NCI-H345 (cell line): ENCODE measurements at places on chromosomes 2 and 18.
A peak's percentile ranks its signal among the peaks of the same experiment; 100 is the strongest.

DNA sequence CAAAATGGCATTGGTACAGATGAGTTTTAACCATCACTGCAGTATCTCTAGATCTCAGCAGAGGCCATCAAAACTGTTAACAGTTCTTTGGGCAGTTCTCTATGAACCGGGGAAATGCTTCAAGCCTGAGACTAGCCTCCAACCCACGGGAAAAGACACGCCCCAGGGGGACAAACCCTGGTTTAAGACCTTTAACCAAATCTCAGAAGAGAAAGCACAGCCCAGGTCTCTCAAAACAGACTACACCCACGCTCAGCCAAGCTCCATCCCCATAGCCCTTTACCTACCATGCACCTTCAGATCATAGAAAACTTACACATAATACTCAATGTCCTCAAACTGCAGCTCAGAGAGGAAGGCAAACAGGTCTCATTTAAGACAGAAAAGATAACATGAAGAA is 78.3 kb downstream of the TMEM163 start:
- DNase-seq = no peak

DNA sequence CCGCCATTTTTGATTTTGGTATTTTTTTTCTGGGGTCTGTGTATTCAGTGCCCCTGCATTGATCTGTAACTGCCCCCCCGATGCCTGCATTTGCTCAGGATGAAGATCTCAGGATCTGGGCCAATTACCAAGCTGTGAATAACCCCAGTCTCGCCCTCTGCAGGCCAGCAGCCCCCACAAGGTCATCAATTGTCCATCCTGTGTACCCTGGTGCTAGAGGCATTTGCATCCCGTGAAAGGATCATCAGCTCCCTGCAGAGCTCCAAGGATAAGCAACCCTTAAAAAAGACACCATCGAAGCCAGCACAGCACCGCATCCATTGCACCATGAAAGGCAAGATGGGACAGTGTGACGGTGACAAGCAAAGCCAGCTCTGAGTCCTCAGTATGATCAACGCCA is 154.1 kb upstream of the KLHL29 start:
- DNase-seq = no peak

DNA sequence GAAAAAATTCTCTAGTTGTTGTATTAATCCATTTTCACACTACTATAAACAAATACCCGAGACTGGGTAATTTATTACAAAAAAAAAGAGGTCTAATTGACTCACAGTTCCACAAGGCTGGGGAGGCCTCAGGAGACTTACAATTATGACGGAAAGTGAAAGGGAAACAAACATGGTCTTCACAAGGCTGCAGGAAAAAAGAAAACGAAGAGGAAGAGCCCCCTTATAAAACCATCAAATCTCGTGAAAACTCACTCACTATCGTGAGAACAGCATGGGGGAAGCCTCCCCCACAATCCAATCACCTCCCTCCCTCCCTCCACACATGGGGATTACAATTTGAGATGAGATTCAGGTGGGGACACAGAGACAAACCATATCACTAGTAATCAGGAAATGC is 61.7 kb upstream of the SPTBN1 start:
- no peak for DNase-seq

GRCh38 chr2:135600915-135601314 is 69.6 kb downstream of the R3HDM1 start:
- DNase-seq = no peak

- DNase-seq = no peak
Observed at GRCh38 chr2:101823859-101824258, 126.4 kb downstream of the MAP4K4 start.

- no peak for DNase-seq
Observed at GRCh38 chr2:100853909-100854810, 34.2 kb downstream of the NPAS2 start.

GRCh38 chr2:157076526-157077161 is 180.9 kb upstream of the GALNT5 start:
- DNase-seq = no peak

- DNase-seq = no peak
Observed at GRCh38 chr18:49648326-49648725, 86.5 kb downstream of the LIPG start.

DNA sequence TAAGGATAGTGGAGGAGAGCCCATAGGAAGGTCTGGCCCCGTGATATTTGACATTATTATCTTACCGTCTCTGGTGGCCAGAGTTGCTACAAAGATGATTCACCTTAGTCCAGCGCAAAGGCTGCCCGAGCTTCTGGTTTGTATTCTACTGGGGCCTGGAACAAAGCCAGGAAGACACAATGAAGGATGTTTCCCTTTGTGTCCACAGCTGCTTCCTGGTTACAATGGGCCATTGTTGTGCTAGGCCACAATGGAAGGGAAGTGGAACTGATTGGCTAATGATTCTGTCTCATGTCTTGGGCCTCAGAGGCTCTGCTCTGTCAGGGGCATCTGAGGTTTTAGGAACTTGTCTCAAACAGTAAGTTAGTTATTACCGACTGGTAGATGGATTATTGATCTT is 132.2 kb downstream of the TDRD15 start:
- DNase-seq = peak; percentile 82

DNA sequence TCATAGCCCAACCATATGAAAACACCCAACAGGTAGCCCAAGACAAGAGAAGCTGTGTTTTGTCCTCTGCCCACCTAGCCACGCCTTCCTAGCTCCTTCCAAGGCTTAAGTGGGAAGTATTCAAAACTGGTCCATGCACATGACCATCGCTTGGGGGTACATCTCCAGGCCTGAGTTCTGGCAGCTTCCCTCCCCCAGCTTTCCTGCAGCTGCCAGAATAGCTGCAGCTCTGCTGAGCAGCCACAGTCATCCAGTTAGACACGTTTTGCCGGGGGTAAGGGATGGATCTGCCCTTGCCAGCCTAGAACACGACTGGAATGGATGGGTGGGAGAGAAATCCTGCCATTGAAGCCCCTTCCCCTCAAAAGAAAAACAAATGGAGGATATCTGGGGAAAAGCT is 166.8 kb downstream of the NRP2 start:
- no peak for DNase-seq

DNA sequence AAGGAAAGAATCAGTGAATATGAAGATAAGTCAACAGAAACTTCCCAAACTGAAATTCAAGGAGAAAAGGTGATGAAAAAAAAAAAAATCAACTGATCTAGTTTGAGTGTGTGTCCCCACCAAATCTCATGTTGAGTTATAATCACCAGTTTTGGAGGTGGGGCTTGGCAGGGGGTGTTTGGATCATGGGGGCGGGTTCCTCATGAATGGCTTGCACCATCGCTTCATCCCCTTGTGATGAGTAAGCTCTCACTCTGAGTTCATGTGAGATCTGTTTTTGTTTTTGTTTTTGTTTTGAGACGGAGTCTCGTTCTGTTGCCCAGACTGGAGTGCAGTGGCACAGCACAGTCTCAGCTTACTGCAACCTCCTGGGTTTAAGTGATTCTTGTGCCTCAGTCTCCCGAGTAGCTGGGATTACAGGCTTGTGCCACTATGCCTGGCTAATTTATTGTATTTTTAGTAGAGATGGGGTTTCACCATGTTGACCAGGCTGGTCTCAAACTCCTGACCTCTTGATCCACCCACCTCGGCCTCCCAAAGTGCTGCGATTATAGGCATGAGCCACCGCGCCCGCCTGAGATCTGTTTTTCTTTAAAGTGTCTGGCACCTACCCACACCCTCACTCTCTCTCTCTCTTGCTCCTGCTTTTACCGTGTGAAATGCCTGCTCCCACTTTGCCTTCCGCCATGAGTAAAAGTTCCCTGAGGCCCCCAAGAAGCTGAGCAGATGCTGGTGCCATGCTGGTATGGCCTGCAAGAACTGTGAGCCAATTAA is 4.0 kb upstream of the SLC66A2 start:
- no peak for DNase-seq

- no peak for DNase-seq
Observed at GRCh38 chr2:38600921-38601455, 1.7 kb downstream of the HNRNPLL start.

DNA sequence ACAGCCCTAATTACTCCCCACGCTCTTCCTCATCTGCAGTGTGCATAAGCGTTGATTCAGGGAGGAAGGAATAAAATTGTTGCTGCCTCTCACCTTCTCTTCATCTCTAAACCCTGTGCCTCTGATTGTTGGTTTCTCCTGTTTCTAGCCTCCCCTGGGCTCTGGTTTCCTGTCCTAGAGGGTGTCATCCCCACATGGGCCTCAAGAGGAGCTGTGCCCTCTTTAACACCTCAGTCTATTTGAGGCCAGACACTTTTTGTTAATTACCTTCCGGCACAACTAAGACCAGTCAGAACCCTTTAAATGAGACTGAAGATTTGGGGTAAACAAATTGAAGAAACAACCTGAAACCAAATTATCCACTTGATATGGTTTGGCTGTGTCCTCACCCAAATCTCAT is 9.7 kb downstream of the CTAGE1 start:
- DNase-seq = no peak

GRCh38 chr2:135063210-135063609 is 11.1 kb downstream of the RAB3GAP1 start:
- DNase-seq = no peak

DNA sequence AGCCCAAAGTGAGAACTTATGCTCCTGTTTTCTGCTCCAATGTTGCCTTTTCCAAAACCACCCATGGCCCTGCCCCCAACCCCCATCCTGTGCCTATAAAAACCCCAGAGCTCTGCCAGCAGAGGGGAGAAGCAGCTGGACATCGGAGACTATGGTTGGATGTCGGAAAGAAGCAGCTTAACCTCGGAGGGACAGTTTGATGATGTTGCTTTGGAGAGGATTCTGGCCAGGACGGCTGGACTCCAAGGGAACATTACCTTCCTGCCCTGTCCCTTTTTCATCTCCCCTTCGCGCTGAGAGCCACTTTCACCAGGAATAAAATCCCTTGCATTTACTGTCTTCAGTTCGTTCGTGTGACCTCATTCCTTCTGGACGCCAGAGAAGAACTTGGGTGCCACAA is 158.4 kb downstream of the PTPRM start:
- DNase-seq = no peak

- no peak for DNase-seq
Observed at GRCh38 chr2:69618362-69618761, 25.2 kb downstream of the AAK1 start.

GRCh38 chr2:60957224-60957623 is 60.3 kb upstream of the PEX13 start:
- DNase-seq = no peak

DNA sequence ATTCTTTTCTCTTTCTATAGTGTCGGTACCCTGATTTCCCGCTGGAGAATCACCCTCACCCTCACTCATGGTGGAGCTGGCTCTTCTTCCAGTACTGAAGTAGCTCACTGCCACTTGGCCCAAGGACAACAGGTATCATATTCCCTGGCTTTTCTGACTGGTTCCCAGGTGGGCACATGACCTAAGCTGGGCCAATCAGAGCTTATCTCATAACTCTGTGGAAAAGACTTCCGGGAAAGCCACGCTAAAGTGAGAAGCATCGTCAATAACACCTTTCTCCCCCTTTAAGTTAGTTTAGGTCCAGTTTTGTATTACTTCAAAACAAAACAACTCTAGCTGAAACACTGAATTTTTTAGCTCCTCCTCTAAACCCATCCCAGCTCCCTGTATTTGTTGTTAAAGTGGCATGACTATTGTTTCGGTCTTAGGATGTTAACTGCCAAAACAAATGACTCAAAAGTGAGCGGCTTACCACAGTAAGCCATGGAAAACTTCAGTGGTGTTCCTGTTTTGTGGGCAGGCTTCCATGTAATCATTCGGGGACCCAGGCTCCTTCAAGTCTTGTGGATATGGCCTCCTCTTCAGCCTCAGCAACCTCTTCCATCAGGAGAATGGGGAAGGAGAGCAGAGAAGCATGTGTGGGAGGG is 137.4 kb upstream of the DLX2 start:
- no peak for DNase-seq

DNA sequence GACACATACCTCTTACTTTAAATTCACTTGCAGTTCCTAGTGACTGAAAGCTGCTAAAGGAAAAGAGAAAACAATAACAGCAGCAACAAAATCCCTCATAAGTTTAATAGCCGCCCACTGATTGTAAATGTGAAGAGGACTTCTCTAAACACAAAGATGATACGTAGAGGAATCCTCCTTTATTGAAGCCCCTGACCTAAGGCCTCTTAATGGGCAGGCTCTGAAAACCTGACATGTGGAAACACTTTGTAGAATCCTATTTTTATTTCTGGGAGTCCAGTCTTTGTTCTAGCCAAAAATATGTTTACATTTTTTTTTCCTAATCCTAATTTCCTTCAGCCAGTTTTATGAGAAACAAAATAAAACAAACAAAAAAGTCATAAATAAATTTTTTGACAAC is 1277.7 kb upstream of the CELF4 start:
- no peak for DNase-seq

DNA sequence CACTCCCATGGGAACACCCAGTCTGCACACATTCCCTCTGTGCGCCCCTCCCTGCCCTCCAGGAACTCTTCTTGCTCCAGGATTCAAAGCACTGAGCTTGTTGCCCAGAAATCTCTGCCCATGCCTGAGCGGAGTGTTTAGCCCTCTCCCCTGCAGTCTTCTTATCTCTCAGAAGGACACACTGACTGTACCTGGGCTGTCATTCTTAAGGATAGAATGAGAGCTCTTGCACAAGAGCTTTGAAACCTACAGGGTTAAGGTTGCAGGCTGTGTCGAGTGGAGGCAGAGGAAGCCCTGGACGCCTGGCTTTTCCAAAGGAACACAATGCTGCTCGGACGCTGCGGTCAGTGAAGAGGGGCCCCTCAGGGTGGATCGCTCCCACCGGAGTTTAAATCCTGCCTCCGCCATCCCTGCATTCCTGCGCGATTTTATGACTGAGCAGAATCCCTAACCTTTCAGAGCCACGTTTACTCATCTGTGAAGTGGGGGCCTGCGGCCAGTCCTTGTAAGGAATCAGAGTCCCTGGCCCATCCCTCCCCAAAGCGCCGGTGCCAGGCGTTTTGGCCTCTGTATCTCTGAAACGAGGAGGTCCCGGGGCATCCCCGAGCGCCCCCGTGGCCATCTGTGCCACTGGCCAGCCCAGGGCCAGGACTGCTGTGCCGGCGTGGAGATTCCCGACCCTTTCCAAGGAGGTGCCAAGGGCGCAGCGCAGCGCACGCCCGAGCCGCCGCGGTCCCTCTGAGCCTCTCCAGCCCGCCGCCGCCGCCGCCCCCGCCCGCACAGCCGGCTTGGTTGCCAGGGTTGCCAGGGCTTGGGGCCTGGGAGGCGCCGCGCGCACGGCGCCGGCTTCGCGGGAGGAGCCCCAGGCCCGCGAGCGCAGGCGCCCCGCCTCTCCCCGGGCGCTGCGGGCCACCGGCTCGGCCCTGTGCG is 58.9 kb downstream of the FAM168B start:
- DNase-seq = peak; percentile 44

DNA sequence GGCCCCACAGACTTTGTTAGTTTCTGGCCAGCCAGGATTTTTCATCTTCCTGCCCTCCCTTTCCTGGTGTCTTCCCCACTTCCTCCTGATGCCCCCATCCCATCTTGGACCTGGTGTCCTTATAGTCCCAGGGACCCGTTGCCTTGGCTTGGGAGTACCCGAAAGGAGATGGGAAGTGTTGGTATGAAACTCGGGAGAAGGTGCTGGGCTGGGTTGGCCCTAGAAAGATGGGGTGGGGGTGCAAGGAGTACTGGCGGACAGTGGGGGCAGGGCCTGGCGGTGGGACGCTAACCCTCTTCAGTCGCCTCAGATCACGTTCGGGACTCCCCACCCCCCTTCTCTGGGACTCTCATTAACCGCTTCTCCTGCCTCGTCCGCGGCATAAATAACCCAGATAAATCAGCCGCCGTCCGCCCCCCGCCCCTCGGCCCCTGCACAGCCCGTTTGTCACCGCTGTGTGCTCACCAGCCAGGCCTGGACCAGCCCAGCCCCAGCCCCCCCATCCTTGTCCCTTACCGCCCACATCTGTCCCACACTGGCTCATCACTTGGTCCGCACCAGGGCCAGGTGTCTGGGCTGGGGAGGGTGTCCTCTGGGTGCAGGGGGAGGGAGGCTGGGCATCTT is 3.7 kb upstream of the ASIC4 start:
- no peak for DNase-seq

- DNase-seq = no peak
Observed at GRCh38 chr18:72808680-72809079, 59.1 kb downstream of the NETO1 start.
